Fibroblast of the conjunctiva (primary cell): ENCODE measurements at places on chromosomes 4 and X.

- DNase-seq: no peak
These were observed 405 bp upstream of the ZAR1 start for GRCh38 chr4:48489683-48490011.

GRCh38 chr4:38724475-38724808 lies 58.3 kb downstream of the TLR10 start:
- no peak for DNase-seq

DNA sequence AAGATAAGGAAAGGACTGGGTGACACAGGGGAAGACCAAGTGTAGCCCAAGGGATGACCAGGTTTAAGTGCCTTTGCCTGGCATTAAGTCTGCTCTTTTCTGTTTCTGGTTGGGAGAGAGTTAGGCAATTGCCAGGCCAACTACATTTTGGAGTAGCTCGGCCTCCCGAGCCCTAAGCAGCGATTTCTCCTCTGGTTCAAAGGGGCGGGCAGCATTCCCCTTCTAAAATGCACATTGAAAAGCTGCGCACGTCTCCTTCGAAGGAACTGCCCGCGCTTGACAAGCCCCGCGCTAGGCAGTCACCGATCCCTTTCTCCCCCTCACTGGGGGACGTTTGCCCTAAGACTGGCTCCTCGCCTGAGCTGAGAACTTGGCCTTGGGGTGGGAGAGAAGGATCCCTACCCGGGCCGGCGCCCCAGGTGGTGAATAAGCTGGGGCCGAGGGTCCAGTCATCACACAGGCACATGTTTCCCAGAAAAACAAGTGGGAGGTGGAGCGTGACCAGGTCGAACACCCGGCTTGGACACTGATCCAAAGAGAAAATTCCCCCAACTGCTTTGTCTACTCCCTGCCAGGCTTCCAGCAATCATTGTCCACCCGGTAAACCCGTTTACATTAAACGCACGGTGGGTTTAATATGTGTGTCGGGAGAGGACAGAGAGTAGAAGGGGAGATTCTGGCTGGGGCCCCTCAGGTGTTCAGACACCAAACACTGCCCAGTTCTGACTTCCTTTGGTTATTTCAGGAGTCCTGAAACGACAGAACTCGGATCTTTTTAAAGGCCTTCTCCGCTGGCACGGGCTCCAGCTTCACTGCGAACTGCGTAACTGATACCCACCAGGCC lies 4.0 kb downstream of the ARX start:
- DNase-seq: no peak

DNA sequence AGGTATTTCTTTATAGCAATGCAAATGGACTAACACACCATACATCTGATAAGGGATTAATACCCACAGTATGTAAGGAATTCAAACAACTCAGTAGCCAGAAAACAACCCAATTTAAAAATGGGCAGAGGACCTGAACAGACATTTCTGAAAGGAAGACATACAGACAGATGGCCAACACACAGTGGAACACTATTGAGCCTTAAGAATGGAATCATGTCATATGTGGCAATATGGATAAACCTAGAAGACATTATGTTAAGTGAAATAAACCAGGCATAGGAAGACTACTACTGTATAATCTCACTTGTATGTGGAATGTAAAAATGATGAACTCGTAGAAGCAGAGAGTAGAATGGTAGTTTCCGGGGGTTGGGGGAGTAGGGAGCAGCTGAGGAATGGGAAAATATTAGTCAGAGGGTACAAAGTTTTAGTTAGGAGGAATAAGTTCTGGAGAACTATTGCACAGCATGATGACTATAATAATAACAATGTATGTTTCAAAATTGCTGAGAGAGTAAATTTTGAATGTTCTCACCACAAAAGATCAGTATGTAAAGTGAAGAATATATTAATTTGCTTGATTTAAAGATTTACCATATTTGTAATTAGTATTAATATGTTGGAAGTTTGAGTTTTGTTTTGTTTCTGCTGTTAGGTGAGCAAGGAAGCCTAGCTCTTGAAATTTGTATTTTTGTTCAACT lies 25.2 kb downstream of the WDR44 start:
- DNase-seq: peak; percentile 18

GRCh38 chr4:60223208-60223923 lies 976.8 kb upstream of the ADGRL3 start:
- DNase-seq: peak; percentile 53

DNA sequence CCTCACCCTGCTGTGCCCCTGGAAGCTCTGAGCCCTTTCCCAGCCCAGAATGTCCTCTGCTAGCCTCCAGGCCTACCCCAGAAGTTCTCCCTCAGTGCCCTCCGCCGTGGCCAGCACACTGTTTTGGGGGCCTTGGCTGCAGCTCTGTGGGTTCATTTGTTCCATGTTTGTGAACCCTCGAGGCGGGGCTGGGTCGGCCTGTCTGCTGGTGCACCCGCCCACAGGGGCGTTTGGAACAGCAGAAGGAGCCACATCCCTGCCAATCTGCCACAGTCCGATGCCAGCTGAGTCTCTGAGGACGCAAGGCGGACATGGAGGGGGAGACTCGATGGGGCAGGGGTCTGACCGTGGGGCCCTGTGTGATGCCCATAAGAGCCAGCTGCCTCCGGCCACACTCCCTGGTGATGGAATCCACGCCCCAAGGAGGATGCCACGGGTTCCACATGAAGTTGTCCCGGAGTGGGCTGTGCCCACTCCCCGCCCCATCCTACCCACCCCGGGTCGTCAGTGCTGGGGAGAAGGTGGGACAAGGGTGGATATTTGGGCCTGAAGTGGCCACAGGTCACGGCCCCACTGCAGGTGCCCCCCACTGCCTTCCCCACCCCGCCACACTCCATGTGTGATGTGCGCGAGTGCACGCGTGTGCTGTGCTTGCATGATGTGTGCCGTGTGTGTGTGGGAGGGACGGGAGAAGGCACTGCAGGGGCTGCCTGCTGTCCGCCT lies 7.1 kb downstream of the ATP5ME start:
- no peak for DNase-seq

GRCh38 chr4:138034871-138035270 lies 207.3 kb downstream of the SLC7A11 start:
- DNase-seq: no peak

- no peak for DNase-seq
These were observed 6.5 kb downstream of the FATE1 start for GRCh38 chrX:151722241-151722846.

- no peak for DNase-seq
These were observed 435.6 kb upstream of the SMIM31 start for GRCh38 chr4:164318350-164318749.

DNA sequence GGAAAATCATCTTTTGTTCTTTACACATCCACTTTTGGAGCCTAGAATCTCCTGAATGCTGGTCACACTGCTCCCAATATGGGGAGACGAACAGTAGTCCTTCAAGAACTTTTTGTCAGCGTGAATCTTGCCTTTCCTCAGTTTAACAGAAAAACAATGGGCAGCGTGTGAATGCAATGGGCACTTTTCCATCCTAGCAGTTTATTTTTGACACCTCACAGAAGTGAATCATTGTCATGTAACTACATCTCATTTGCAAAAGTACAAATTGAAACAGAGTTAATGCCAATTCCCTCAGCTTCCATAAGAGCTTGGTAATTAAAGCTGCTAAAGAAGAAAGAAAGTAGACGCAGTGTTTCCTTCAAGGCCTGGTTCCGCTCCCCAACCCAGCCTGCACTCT lies 85.5 kb downstream of the DRD5 start:
- no peak for DNase-seq

GRCh38 chr4:158170691-158171561 lies 1.9 kb downstream of the GASK1B start:
- no peak for DNase-seq

DNA sequence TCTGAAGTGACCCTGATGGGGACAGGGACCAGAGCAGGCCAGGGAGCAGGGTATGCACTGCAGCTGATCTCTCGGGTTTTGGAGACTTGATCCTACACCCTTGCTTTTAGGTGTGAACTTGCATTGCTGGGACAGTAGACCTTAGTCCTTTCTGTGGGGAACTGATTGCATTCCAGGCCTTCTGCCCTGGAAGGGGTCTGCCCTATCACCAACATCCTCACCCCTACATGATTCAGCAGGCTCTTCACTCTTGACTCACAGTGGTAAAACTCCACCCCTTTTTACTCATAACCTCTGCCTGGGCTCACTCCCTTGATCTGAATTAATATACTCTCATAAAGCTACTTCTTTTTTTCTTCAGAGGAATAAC lies 6.6 kb upstream of the DDX60L start:
- DNase-seq: no peak

GRCh38 chr4:167883266-167883665 lies 209.1 kb upstream of the ANXA10 start:
- DNase-seq: no peak

- DNase-seq: no peak
These were observed 44.4 kb downstream of the LRBA start for GRCh38 chr4:150970685-150971151.

DNA sequence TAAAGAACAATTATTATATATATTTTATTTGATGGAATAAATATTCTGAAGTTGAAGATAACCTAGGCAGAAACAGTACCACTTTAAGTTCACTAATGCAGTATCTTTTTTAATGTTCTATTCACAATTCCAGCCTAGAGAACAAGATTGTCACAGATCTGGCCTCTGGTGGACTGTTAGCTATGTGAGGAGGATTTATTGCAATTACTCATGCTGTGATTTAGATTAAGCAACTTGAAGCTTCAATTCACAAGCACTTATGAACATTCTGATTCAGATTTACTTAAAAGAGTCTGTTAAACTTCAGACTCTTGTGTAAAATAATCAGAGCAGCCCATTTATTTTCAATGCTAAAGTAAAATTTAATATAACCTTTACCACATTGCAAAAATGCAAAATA lies 1489.8 kb downstream of the STIM2 start:
- no peak for DNase-seq

GRCh38 chr4:100539706-100540105 lies 21.9 kb upstream of the EMCN start:
- DNase-seq: no peak

DNA sequence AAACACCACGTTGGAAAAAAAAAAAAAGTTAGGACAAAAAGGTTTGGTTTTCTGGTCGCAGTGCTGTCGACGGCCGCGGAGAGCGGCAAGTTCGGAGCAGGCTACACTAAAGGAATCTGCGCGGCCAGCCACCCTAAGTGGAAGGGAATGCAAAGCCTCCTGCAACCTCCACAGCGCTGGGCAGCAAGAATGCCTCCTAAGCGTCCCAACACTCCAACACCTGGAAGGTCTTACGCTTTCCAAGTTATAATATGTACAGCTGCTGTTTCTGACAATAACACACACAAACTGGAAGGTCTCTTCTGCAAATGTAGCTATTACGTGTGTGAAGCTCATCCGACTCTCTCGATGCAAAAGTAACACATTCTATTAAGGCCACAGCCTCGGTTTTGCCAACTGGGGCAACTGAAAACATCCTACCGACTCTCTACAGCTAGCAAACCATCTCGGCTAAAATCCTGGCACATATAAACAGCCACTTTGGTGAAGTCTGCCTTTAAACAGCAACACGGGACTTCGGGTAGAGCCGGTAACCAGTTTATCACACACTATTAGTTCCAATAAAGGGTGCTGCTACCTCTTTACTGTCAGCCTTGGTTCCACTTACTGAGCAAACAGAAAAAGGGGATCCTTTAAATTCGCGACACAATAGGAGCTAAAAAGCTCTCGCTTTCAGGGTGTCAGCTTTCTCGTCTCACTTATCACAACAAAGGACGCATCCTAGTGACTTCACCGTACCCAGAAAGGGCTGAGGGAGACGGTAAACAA lies 895 bp downstream of the SMIM14 start:
- no peak for DNase-seq

DNA sequence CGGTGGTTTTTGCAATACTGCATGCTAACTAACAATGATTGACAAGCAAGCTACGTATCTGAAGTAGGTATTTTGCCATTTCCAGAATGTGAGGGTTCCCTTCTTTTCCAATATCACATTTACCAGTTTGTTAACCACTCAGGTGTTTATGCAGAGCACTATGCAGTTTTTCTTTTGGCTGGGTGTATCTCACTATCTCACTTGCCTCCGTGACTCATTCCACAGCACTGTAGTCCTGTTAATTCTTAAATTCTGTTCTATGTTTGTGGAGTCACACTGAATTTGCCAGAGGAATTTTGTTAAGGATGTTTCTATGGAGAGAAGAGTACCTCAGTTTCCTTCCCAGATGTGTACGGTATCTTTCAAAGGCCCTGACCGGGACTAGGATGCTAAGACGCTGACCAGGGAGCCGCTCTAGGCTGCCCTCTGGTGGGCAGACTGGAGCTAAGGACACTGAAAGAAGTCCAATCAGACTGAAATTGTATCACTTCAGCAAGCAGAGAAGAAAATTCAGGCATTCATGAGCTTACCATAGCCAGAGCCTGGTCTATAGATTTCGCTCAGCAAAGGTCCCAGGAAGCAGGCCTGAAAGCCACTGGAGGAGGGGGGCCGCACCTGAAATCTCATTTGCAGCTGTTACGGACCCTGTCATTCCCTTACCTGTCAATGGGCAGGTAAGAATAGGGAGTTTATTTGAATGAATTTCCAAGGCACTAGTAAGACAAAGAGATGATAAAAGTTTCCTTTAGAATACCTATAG lies 388.4 kb upstream of the SPOCK3 start:
- peak; percentile 40 for DNase-seq

DNA sequence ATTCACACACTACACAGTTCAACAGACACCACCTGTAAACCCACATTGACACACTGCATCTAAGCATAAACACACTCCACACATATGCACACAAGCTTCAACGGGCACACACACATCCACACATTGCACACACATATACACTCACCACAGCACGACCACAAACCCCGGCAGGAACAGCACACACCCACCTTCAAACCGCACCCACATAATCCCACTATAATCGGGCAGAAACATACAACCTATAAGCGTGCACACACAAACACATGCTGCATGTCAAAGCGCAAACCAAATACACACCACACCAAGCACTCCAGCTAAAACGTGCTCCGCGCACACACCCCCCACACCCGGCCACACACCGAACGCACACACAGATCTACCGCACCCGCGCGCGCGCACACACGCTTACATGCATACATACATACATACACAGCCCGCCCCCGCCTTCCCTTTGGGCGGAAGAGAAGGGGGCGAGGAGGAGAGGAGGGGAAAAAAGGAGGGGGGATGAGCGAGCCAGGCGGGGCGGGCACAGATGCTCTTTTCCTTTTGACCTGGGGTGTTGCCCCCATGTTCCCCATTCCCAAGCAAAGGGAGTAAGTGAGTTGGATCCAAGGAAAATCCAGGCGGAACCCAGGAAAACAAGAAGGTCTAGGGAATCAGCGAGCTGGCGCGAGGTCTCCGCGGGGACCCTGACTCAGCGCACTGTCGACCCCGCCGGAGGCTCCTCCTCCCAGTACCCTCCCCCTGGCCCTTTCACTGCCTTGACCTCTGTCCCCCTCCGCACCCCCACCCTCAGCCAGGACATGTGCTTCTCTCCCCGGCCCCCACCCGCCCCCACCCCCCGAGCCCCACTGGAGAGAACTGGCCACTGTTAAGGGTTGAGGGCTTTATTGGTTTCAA lies 9.9 kb downstream of the ARHGAP36 start:
- DNase-seq: no peak
